ENCODE measurements at places on chromosomes 1 and 21. TPM values are rescaled to one million over a fixed set of nuclear protein-coding genes. Genes with fewer than 3 reads are reported as not detected.
A peak's percentile ranks its signal among the peaks of the same experiment; 100 is the strongest.

RHCE gene
- 4.9 TPM for polyA plus RNA-seq

NRIP1 gene
- 12.9 TPM for polyA plus RNA-seq

PPFIA4 gene
- polyA plus RNA-seq: 97.5 TPM

GJA9 gene
- not detected for polyA plus RNA-seq

ELF3 gene
- 22.6 TPM for polyA plus RNA-seq

MYBPH gene
- polyA plus RNA-seq: 0.86 TPM

DNA sequence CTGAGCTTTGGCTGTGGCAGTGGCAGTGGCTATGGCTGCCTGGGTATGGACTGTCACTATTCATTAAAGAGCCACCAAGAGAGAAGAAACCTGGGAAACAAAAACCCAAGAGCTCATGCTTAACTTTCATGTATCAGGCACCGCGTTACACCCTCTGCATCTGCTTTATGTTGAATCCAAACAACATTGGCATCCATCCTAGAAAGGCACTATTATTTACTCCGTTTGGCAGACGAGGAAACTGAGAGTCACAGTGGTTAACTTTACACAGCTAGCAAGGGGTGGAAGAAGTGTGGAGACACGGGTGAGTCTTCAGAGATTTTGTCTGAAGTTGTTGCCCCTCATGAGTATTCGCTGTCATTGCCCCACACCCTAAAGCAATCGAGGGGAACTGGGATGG is 63.8 kb downstream of the PLXNA2 start:
- H3K4me3 ChIP-seq: no peak overlapping the region
- DNase-seq: no peak
- H3K27ac ChIP-seq: no peak overlapping the region
- H3K36me3 ChIP-seq: no peaks in the 10 kb centered on the region

GRCh38 chr21:41845310-41846032 is 33.7 kb downstream of the PRDM15 start:
- no peak for DNase-seq
- H3K27me3 ChIP-seq: no peaks in the 10 kb centered on the region
- H3K36me3 ChIP-seq: no peaks in the 10 kb centered on the region
- peaks cover 10% of the 10 kb centered on the region for H3K4me1 ChIP-seq
- peak overlapping the region; percentile 55 for H3K27ac ChIP-seq
- H3K4me3 ChIP-seq: no peak overlapping the region

GRCh38 chr1:115714572-115715141 is 53.9 kb downstream of the CASQ2 start:
- H3K27ac ChIP-seq: no peak overlapping the region
- no peaks in the 10 kb centered on the region for H3K36me3 ChIP-seq
- no peaks in the 10 kb centered on the region for H3K27me3 ChIP-seq
- peaks cover 17% of the 10 kb centered on the region for H3K4me1 ChIP-seq
- no peak overlapping the region for H3K4me3 ChIP-seq

DNA sequence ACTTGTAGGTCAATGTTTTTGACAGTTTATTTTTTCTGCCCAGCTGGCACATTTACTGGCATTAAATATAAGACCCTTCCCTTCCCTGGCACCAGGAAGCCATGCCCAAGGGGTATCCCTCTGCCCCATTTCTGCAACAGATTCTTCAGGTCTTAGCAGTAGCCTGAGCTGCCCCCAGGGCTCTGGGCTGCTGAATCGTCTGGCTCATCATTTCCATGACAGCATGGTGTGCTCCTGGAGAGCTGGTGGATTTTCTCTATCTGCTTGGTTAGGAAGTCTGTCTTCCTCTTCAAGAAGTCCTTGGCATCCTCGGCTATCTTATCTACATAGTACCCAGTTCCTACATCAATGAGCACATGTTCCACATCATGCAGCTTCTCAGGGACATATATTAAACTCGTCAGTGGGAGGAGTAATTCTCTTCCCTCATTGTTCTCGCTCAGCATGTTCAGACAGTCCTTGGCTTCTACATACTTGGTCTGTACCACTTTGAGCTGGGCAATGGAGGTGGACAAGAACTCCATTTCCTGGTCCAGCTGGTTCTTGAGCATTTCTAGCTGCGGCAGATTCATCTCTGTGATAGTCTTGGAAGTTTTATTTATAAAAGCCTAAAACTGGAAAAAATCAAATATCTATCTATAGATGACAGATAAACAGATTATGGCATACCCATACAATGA is 23.5 kb downstream of the MIA3 start:
- no peak overlapping the region for H3K4me3 ChIP-seq
- no peak overlapping the region for H3K27ac ChIP-seq
- H3K27me3 ChIP-seq: no peaks in the 10 kb centered on the region
- peaks cover 17% of the 10 kb centered on the region for H3K36me3 ChIP-seq

DNA sequence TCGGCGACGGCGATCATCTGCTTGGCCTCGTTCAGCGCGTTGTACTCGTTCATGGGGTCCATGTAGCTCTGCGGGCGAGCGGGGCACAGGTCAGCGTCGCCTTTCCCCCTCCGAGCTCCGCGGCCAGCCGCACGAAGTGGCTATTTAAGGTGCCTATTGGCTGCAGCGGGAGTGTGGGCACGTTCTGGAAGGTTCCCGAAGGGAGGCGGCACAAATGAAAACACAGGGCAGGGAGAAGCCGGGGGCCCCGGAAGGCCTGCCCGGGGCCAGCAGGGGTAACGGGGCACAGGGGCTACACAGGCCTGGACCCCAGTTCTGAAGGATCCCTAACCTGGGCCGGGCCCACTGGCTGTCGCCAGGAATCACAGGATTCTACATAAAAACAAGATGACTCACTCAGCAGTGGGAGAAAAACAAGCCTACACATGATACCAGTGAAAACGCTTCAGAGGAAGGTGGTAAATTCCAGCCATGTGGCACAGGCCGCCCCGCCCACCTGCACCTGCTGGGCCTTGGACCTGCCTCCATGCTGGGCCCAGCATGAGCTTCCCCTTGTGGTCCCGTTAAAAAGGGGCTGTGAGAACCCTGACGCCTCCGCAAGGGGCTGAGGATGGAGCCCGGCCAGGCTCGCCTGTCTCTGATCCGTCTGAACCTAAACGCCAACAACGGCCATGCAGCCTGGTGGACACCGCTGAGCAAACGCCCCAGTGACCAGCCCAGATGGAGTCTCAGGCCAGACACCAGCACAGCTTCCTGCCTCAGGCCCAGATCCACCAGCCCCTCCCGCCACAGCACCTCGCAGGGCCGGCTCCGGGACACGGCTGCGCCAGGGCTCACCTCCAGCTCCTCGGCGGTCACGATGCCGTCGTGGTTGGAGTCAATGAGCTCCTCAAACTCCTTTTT is 3.9 kb upstream of the TNFRSF4 start:
- no peak overlapping the region for H3K27ac ChIP-seq
- no peak for DNase-seq
- H3K4me3 ChIP-seq: no peak overlapping the region

DNA sequence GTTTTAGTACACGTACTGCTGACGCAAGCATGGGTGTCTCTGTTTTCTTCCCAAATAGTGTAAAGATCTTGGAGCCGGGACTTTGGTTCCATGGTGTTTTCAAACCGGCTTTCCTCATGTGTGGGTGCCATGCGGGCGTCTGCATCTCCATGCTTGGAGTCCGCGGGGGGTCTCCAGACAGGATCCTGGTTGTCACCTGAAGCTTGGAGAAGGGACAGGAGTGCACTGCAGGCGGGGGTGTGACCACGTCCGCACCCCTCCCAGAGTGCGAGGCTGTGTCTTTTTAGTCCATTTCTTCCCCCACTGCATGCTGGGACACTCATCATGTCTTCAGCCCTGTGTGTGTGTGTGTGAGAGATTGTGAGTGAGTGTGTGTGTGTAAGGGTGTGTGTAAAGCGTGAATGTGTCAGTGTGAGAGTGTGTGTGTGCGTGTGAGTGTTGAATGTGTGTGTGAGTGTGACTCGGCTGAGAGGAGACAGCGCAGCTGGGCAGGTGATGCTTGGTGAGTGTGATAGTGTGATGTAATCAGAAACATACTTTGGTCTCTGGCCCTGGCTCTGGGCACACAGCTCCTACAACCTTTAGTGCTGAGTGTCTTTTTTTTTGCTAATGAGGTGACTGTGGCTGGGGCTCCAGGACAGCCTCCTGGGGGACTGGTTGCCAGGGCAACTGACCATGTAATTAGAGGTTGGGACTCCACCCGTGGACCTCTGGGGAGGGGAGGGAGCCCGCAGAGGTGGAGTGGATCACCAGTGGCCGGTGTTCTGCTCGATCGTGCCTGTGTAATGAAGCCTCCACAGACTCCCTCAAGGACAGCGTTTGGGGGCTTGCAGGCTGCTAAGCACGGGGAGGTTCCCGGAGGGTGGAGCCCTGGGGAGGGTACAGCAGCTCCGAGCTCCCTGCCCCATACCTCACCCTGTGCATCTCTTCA is 55.1 kb downstream of the AGPAT3 start:
- no peak overlapping the region for H3K4me3 ChIP-seq
- H3K27me3 ChIP-seq: no peaks in the 10 kb centered on the region
- peaks cover 13% of the 10 kb centered on the region for H3K4me1 ChIP-seq
- no peaks in the 10 kb centered on the region for H3K36me3 ChIP-seq

DNA sequence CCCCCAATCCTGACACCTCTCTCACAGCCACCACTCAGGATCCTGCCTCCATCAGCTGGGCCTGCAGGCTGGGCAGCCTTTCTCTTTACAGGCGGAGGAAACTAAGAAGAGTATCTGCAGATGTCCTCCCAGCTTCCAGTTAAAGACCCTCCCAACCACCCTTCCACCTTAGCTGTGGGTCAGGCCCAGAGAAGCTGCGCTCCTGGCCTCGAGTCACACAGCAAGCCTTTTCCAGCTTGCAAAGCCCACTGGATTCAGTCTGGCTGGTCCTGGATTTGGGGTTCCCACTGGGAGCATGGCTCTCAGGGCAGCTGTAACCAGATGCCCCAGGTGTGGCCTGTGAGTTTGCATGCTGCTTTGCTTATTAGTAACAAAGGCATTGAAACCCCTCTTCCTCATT is 19.9 kb downstream of the KCNQ4 start:
- H3K27me3 ChIP-seq: no peaks in the 10 kb centered on the region
- H3K4me1 ChIP-seq: peaks cover 28% of the 10 kb centered on the region
- H3K4me3 ChIP-seq: no peak overlapping the region
- H3K27ac ChIP-seq: no peak overlapping the region
- DNase-seq: no peak
- H3K36me3 ChIP-seq: no peaks in the 10 kb centered on the region

DNA sequence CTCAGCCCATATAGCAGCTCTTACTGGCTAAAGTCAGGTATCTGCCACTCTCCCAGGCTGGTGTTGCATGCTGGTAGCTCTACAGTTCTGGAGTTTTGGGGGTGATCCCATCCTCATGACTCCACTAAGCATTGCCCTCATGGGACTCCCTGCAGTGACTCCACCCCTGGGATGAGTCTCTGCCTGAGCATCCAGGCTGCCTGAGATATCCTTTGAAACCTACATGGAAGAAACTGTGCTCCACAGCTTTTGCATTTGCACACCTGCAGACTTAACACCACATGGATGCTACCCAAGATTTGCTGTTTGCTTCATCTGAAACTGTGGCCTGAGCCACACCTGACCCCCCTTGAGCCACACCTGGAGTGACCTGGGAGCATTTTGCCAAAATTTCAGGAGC is 226.4 kb downstream of the C1orf94 start:
- DNase-seq: no peak
- no peaks in the 10 kb centered on the region for H3K36me3 ChIP-seq
- H3K4me3 ChIP-seq: no peak overlapping the region
- H3K27me3 ChIP-seq: no peaks in the 10 kb centered on the region
- no peaks in the 10 kb centered on the region for H3K4me1 ChIP-seq
- H3K27ac ChIP-seq: no peak overlapping the region

- no peak overlapping the region for H3K27ac ChIP-seq
- no peak for DNase-seq
- H3K27me3 ChIP-seq: no peaks in the 10 kb centered on the region
- no peaks in the 10 kb centered on the region for H3K4me1 ChIP-seq
- no peaks in the 10 kb centered on the region for H3K36me3 ChIP-seq
Measured at GRCh38 chr1:107195476-107195875, 54.6 kb downstream of the NTNG1 start.

GRCh38 chr1:48208251-48208650 is 14.3 kb upstream of the SLC5A9 start:
- H3K4me1 ChIP-seq: no peaks in the 10 kb centered on the region
- no peaks in the 10 kb centered on the region for H3K27me3 ChIP-seq
- H3K36me3 ChIP-seq: no peaks in the 10 kb centered on the region
- H3K27ac ChIP-seq: no peak overlapping the region

DNA sequence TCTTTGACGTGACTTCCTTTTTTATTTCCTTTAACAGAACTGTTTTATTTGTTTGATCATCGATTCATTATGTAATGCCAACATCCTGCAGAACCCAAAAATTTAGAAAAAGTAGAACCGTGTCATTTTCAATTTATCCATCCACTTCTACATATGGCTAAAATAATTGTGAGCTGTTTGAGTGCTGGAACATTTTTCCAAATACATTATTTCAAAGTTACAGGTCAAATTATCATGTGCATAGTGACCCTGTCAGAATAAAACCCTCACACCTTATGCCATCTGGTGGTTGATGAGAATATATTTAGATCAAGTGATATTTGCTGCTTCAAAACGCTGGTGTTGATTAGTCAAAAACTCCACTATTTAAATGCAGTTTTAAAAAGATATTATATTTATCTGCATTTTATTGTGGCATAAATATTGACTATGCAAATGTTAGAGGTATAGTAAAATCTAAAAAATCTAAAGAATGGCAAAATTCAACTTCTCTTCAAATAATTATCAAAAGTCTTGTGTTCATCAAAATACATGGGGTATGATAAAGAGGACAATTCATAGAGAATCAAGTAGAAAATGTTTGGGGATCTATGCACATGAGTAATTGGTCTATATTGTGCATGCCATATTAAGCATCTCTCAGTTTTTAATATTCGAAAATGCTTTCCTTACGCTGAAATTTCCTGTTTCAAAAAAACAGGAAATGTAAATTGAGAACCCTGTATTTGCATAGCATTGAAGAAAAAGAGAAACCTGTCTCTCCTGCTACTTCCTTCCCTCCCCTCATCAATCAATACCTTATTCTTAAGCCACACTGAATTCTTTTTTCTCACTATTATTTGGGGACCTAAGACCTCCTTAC is 39.7 kb downstream of the UBE2U start:
- peak overlapping the region; percentile 0 for H3K4me3 ChIP-seq
- H3K4me1 ChIP-seq: peaks cover 63% of the 10 kb centered on the region
- H3K27ac ChIP-seq: peak overlapping the region; percentile 87
- no peaks in the 10 kb centered on the region for H3K36me3 ChIP-seq

GRCh38 chr1:26820784-26821269 is 5.7 kb upstream of the ZDHHC18 start:
- no peaks in the 10 kb centered on the region for H3K27me3 ChIP-seq
- H3K4me3 ChIP-seq: no peak overlapping the region
- DNase-seq: no peak
- no peaks in the 10 kb centered on the region for H3K36me3 ChIP-seq
- H3K4me1 ChIP-seq: peaks cover 2% of the 10 kb centered on the region
- H3K27ac ChIP-seq: no peak overlapping the region

DNA sequence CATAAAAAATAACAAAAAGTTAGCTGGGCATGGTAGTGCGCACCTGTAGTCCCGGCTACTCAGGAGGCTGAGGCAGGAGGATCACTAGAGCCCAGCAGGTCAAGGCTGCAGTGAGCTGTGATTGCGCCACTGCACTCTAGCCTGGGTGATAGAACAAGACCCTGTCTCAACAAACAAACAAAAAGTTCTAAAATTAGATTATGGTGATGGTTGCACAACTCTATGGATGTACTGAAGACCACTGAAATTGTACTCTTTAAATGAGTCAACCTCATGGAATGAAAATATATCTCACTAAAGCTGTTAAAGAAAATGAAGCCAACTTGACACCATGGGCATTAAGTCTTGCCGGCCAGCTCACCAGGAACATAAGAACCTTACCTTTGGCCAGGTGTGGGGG is 9.1 kb downstream of the MRAP start:
- no peaks in the 10 kb centered on the region for H3K27me3 ChIP-seq
- no peaks in the 10 kb centered on the region for H3K4me1 ChIP-seq
- H3K36me3 ChIP-seq: no peaks in the 10 kb centered on the region

GRCh38 chr1:88753506-88753905 is 69.4 kb downstream of the PKN2 start:
- H3K27ac ChIP-seq: no peak overlapping the region
- H3K4me3 ChIP-seq: no peak overlapping the region
- H3K36me3 ChIP-seq: no peaks in the 10 kb centered on the region
- H3K27me3 ChIP-seq: no peaks in the 10 kb centered on the region
- H3K4me1 ChIP-seq: no peaks in the 10 kb centered on the region

Measured in cardiac muscle cell (in vitro differentiated cells and primary cell).